WERI-Rb-1 (cell line): ENCODE measurements at places on chromosomes 3 and 15.

DNA sequence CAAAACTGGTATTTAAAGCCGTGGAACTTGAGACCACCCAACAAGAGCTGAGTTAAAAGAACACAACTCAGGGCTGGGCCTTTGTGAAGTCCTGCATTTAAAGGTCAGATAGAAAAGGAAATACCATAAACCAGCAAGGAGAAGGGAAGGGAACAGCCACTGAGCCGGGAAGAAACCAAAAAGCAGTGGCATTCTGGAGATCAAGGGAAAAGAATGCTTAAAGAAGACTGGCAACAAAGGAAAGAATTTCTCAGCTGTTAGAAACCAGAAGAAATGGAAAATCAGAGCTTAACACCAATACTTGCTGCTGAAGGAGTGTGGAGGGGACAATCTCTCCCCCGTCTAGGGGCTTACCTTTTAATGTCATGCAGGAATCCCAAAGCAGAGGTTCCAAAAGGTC, 247.4 kb upstream of the CHRNA7 start:
- DNase-seq = no peak

- no peak for DNase-seq
Observed at GRCh38 chr3:47646362-47646761, 67.7 kb upstream of the CSPG5 start.

DNA sequence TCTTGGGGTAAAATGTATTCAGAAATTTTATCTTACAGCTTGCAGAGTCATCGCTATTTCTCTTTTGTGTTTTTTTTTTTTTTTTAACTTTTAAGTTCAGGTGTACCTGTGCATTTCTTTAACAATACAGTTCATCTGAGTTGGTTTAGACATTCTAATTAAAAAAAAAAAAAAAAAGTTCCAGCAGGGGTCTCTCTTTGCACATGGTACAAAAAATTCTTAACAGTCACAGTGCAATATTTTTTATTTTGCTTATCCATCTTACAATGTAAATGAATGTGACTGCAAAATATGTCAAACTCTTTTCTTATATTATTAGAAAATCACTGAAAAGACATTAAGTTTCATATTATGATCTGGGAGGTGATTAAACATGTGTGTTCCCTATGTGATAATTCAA, 47.5 kb upstream of the SLC9A9 start:
- no peak for DNase-seq

GRCh38 chr3:47452453-47453215, 23.1 kb downstream of the SCAP start:
- DNase-seq = no peak

- no peak for DNase-seq
Observed at GRCh38 chr3:52792961-52793695, 1.5 kb upstream of the ITIH3 start.

DNA sequence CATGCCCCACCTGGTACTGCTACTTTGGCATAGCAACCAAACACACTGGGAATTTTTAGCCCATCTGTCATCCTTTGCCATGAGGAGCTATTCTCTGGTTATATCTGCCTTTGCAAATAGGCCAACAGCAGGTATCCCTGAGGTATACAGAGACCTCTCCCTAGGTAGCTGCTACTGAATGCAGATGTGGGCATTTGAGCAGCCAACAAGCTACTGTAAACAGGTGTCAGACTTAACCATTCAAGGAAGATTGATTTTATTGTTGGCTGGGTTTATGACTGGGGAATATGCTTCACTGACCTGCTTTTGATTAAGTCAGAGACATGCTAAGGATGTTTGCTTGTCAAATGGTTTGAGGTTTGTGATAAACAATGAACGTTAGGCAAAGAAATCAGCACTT, 183.2 kb downstream of the OXSM start:
- no peak for DNase-seq

GRCh38 chr3:69739204-69740102, at the start of gene MITF:
Gene MITF, plus strand, starts transcription at chr3:69739464. Its CDS starts 134 bp downstream, at chr3:69739598.
- DNase-seq = peak; percentile 91

- DNase-seq = no peak
Observed at GRCh38 chr3:76324101-76324500, 538.8 kb upstream of the ZNF717 start.

GRCh38 chr3:111972891-111973290, 5.9 kb upstream of the ABHD10 start:
- no peak for DNase-seq

DNA sequence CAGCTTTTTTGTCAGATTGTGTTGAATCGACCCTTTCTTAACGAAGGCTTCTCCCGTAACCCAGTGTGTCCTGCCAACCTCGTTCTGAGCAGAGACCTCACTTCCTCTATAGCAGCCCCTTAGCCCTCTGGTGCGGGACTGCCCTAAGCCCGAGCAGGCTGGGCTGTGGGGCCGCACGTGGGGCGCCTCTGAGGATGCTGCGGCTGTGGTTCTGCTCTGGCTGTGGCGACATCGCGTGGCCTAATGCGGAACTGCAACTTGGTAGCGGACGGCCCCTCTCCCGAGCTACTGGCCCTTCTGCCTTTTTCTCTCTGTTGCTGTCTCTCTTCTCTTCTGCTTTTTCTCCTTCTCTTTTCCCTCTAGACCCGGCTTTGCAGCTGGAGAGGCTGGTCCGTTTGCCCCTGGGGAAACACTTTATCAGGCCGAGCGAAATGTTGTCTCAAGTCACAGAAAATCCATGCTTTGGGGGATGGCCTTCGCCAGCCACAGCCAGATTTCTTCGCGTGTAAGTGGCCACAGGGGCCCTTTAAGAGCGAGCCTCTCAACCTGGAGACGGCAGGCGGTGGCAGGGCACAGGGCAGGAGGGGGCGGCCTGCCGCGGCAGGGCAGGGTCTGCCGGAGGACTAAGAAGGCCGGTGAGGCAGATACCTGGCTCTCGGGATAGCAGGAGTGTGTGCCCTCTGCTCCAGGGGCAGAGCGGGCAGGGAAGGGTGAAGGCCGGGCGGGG, 19.4 kb upstream of the KIF23 start:
- peak; percentile 91 for DNase-seq

GRCh38 chr15:45129651-45130129, at the start of the genes DUOX1 and DUOXA1:
Gene DUOX1, plus strand, starts transcription at chr15:45129994. Its CDS starts 1,973 bp downstream, at chr15:45131967.
Gene DUOXA1, minus strand, starts transcription at chr15:45129879. Its CDS starts 6,865 bp downstream, at chr15:45123014.
- no peak for DNase-seq

DNA sequence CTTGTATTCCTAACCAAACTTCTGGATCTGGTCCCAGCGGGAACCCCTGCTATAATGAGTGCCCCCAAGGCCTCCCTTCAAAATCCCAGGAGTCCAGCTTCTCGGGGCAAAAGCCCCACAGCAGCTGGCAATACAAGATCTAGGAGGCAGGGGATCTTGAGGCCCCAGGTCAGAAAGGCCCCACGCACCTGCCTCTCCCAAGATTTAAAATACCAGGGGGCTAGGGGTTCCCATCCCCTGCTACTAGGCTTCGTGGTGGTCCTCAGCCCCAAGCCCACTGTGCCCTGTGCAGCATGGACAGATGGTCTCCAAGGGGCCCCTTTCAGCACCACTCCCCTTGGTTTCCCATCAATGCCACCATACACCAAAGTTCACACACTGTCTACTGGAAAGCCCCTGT, 15.8 kb upstream of the CYP11A1 start:
- DNase-seq = no peak

DNA sequence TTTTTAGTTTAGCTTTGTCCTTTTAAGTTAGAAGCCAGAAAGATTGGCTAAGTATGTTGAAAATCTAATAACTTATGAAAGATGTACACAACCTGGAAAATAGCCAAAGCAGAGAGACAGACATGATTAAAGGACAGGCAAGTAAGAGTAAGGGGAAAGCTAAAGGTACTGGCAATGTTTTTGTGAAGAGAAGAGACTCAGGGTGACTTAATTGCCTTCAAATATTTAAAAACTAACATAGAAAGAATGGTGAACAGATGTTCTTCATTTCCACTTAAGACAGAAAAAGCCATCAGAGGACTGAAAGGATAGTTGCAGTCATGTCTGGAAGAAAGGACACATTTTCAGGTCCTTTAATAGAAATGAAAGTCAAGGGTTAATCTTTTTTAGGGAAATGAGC, 68.8 kb downstream of the ZNF385D start:
- no peak for DNase-seq

DNA sequence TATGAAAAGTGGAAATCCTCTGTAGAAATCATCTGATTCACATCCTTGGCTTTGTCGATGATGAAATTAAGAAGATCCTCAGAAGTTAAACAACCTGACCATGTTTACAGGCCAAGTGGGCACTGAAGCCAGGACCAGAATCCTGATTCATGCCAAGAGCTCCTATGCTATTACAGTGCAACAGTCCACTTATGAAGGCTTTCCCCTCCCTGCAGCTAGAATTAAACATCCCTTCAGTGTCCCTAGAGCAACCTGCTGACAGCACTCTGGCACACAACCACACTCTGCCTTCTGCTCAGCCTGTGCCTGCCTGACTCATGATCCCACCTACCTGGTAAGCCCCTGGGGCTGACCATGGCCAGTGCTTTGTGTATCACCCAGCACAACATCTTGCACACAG, 33.8 kb downstream of the TXNRD3 start:
- DNase-seq = no peak

- DNase-seq = no peak
Observed at GRCh38 chr3:101567528-101568317, 6.1 kb downstream of the TRMT10C start.

- DNase-seq = no peak
Observed at GRCh38 chr15:98815207-98815606, 166.9 kb downstream of the IGF1R start.

DNA sequence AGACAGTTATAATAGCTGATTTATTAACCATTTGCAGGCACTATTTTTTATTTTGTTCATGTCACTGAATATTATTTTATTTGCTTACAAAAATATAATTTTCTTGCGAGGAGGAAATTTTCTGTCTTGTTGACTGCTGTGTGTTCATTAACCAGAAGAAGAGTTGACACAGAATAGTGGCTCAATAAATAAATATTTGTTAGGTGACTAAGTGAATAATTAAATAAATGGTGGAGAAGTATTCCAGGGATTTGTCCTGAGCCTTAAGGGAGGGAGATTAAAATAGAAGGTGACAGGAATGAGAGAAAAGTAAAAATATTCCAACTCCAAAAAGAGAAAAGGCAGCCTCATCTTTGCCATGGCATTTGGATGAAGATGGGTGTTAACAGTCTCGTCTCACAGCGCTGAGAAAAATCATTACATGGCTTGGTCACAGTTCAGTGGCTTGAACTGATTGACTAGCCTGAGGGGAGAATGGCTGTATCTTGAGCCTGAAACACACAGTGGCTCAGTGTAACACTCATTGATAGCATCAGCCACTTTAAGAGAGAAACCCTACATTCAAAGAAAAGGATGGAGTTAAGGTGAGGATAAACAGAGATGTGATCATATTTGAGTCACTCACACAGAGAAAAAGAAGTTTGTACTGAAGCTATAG, 449.9 kb upstream of the NAALADL2 start:
- no peak for DNase-seq

- DNase-seq = no peak
Observed at GRCh38 chr3:37489355-37489754, 315.0 kb upstream of the LRRFIP2 start.

GRCh38 chr3:36741285-36741684, 23.1 kb downstream of the DCLK3 start:
- DNase-seq = peak; percentile 42

DNA sequence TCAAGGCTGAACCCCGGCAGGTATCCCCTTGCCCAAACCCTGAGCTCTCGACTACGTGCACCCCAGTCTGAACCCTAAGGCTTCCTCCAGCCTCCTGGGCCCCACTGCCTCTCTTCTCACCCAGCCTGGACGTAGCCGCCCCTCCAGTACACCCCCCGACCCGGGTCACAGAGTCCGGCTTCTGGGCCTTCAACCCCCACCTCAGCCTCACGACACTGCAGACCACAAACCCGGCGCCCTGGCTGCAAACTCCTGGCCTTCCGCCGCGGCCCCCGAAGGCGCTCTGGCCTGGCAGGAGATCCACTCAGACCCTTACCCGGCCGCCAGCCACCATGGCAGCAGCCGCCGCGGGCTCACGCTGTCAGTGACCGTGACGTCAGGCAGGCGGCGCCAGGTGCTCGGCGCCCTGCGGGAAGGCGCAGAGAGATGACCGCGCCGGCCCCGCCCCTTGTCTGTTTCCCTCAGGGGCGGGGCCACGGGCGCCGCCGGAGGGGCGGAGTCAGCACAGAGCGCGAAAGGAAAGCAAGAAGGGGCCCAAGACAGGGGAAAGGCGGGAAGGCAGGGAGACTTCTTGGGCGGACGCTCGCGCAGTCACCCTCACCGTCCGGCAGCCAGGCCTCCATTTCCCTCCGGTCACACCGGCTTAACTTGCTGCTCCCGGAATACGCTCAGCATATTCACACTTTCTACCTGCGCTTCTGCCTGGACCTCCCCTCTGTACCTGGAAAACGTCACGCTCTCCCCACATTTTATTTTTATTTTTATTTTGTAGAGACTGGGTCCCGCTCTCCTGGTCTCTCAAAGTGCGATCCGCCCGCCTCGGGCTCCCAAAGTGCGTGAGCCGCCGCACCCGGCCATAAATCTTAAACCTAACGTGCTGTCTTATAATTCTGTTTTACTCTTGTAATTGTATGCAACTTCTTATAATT, at the start of gene RMDN3:
TSS of gene RMDN3 (minus strand) at position 372 of the 929 bp plus-strand sequence. CDS start 471 bp downstream, outside the sequence.
- DNase-seq = peak; percentile 92

DNA sequence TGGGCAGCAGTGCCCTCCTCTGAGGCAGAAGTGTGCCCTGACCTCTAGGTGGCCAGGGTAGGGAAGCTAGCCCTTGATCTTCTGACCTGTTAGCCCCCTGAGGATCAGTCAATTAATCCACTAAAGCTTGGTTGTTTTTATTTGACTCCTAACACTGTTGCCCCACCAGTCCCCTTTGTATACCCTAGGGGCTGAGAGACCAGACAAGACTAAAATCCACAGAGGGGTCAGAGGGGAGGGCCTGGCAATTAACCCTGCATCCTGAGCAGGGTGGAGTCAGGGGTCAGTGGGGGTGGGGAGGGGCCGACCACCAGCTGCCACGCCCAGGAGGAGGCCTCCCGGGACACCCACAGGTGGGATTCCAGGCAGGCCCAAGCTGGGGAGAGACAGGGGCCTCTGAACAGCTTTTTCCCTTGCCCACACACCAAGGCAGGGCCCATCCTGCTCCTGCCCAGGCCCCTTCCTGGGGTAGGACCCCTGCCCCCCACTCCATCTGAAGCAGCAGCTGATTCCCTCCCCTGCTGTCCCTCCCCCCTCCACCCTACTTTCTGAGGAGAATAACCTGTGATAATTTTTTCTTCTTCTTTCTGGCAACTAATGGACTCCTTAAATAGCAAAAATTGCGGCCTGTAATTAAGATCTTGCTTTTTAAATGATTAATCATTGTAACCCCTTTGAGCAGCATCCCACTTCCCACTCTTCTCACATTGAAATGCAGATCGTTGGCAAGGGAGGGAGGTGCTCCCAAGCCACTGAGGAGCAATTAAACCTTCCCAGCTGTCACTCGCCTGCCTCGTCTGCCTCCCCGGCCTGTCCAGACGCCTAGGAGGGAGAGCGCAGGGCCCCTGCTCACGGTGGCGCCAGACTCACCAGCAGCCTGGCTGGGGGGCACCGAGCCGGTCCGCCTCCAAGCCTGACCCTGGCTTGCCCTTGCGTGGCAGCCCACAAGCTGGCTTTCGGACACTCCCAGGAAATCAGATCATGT, 51.9 kb downstream of the RHCG start:
- peak; percentile 84 for DNase-seq

GRCh38 chr15:68271854-68272471, 5.6 kb upstream of the FEM1B start:
- peak; percentile 27 for DNase-seq

DNA sequence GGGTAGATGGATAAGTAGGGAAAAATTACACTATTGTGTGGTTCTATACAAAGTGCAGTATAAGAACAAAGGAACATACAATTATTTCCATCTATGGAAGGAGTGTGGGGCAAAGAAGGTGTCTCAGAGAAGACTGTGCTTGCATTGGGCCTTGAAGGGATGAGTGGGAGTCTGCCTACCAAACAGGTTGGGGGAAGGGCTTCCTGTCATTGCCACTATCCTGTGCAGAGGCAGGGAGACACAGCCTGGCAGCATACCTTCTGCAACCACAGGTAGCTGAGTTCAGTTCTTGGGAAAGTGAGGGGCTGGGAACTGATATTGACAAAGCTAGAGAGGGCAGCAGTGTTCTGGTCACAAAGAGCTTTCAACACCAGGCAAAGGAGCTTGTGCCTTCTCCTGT, 3.4 kb downstream of the TIMP4 start:
- no peak for DNase-seq
